ENCODE measurements at places on chromosomes 2 and 18.

DNA sequence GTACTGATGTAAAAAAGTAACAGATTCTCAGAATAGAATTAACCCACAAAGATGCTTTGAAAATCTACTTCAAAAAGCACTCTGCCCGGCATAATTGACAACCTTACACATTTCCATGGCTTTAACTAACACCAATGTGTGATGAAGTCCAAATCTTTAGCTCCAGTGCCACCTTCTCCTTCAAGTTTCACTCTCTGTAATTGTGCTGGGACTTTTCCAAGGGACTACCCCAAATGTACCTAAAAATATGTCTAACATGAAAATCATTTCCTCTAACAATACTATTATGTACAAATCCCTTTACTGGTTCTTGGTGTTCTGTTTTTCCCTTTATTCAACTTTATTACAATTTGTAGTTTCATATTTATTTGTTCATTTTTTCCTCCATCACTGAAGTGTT is 20.6 kb upstream of the UBE2E3 start:
- DNase-seq = no peak

- no peak for DNase-seq
Observed at GRCh38 chr2:195711478-195711877, 54.5 kb downstream of the SLC39A10 start.

DNA sequence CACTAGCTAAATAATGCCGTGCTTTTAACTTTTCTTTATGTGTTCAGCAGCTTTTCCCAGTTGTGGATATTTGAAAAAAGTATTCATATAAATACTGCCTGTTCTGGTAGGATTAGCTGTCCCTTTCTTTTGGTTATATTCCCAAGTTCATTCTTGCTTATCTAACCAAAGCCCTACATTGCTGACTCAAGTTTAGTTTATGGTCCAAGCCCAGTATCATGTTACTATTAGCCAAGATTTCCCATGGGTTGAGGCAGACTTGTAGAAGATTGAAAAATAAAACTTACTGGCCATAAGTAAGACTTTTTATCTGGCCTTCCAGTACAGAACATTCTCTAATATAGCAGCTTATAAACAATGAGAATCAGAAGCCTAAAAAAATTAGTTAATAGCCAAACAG is 49.7 kb upstream of the NFE2L2 start:
- DNase-seq = peak; percentile 98

- peak; percentile 94 for DNase-seq
Observed at GRCh38 chr2:160427629-160428404, 65.8 kb downstream of the RBMS1 start.

DNA sequence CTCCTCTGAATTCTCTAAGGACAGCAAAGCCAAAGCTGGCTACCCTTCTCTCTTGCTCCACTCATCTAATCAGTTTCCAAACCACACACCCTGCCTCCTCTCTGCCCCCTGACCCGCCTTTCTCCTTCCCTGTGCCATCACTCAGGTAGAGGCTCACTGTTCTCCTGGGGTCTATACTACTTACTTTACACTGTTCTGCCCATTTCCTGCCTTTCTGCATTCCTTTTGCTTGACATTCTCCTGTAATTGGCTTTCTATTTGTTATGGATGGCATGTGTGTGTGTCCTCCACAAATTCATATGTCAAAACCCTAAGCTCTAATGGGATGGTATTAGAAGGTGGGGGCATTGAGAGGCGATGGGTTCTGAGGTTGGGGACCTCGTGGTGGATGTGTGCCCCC is 675.2 kb upstream of the ID2 start:
- peak; percentile 12 for DNase-seq

GRCh38 chr18:74507927-74508326 is 11.8 kb downstream of the CNDP2 start:
- no peak for DNase-seq

GRCh38 chr2:98280376-98281102 is 65.7 kb upstream of the CNGA3 start:
- peak; percentile 1 for DNase-seq

DNA sequence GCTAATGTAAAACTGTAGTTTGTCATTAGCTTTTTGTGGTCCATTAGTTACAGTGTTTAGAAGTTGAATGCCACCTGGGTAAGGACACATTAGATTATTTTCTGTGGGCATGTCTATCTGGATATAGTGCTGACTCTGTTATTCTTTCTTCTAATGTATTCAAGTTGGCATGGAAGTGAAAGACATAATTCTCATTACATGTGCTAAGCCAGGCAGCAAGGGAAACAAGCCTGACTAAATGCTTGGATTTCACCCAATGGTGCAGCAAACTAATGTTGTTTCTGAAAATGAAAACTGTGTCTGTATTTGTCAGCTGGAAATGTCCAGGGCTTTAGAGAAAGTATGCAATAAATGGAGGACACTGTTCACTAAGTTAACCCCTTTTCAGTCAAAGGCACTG is 100.7 kb downstream of the NUP35 start:
- DNase-seq = peak; percentile 21

- DNase-seq = no peak
Observed at GRCh38 chr18:48718251-48718959, 179.6 kb downstream of the CTIF start.

DNA sequence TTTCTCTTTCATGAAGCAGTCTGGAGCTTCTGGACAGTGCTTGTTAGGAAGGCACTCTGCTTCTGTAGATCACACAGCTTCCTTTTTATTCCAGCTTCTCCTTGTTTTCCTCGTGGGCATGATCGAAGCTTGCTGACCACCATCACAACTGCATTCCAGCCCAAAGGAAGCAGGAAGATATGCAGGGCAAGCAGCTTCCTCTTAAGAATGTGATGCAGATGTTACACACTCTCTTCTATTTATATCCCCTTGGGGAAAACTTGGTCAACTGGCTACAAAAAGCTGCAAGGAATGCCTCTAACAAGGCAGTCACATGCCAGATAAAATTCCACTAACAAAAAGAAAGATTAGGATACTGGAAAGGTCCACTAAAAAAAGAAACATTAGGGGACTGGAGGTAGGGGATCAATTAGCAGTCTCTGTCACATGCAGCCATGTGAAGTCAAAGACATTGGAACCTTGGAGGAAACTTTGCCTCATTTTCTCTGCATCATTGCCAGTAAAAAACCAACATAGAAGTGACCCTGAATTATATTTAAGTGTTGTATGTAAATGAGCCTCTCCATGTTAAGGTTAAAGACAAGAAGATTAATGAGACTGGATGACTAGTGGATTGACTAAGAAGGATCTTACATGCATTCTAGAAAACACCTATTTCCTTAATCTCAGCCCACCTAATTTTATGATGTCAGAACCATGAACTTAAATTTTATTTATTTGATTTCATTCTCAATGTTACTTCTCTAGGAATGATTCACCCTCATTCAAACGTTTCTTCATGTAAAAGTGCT is 98.3 kb downstream of the NAB1 start:
- peak; percentile 81 for DNase-seq

GRCh38 chr2:206095536-206096332 is 9.8 kb upstream of the INO80D start:
- no peak for DNase-seq

- DNase-seq = no peak
Observed at GRCh38 chr2:55078956-55079355, 28.7 kb upstream of the RTN4 start.

DNA sequence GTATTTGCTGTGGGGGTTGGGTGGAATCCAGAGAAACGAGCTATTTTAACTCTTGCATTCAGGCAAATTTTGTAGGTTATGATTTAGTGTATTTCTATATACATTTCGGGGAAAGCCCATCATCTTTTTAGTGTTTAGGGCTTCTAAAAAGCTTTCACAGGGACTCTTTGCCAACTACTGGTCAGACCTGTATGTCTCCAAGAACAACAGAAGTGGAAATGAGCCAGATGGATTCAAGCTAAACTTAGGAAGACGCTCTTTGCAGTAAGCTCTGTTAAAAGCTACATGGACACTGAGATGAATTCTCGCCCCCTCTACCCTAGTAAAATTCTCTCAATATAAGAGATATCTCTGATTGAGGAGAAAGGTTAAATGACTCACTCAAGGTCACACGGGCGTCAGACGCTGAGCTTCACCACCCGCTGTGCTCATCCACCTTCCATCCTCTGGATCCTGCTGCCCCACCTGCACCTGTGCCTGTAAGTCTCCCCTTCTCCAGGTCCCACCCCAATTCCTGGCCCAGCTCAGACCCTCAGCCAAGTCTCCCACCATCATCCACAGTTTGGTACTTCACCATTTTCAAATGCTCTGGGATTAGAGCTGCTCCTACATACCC is 85.6 kb downstream of the MARCHF4 start:
- peak; percentile 56 for DNase-seq

- DNase-seq = no peak
Observed at GRCh38 chr2:26074676-26075075, 40.8 kb downstream of the RAB10 start.

DNA sequence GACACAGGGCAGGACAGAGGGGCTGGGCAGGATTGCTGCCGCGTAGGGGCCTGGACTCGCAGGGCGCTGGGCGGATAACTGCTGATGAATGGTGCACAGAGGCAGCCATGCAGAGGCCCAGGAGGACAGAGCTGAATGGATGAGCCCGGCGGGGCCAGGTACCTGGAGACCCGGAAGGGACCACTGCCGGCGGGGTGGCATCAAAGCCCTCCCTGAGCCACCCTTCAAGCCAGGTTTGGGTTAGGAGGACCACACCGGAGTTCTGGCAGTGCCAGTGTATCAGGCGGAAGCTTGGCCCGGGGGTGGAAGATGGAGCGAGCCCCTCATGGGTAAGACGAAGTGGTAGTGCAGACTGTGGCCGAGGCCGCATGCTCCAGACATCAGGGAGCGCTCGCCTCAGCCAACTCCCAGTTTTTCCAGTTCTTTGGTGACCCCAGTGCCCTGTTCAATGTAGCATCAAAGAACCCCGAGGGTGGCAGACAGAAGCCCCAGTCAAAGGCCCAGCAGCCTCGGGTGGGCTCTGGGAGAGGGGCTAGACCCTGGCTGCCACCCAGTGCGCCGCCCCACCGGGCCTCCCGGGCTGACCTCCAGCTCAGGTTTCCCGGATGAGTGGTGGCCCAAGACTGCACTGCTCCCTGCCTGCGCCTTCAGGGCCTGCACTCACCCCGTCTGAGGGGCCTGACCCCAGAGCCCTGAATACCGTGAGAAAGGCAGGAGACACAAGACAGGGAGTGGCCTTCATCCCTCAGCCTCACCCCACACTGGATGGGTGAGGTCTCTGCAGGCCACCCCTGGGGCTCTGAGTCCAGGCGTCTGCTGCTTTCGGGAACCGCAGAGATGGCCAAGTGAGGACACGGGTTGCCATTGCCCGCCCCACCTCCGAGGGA is 50.9 kb downstream of the ACAA2 start:
- DNase-seq = no peak

DNA sequence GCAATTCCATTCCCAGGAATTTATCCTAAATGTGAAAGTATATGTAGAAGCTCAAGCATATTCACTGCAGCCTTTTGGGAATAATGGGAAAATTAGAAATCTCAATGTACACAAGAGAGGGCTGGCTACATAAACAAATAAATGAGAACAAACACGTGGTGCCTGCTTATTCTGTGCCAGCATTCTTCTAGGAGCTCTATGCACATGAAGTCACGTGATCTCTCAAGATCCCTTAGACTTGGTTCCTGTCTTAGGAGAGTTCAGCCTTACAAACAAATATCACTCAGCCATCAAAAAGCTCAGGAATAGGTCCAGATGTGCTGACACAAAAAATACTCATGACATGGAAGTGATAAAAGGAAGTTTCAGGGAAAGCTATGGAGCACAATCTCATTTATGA is 92.9 kb upstream of the SP3 start:
- DNase-seq = no peak

DNA sequence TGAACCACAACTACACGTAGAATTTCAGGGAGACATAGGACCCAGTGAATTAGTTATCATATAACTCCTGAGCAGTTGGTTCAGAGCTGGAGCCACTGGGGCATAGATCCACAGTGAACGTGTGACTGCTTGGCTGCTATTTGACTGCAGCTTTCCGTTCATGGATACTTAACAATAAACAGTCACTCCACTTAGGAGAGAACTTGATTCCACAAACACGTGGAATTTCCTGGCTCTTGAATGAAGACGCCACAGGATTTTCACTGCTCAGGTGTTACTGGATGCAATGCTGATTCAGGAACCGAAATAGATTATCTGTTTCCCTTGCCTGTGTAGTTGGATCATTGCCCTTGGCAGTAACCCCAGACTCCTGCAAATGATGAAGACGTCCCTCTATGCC is 679.1 kb upstream of the ZEB2 start:
- no peak for DNase-seq

DNA sequence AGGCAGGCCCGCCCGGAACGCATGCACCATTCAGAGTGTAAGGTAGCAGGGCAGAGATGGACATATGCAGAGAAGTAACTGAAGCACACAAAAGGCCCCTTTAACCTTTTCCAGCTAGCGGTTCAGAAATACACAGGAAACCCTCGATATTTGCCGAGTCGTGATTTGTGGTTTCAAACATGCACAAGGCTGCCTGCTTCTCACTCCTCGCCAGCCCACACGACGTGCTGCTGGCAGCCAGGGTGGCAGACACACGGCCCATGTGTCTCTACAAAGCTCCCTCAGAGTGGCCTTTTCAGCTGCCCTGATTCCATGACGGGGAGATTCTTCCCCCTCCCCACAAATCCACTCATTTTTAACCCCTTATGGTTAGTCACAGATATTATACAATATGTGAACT is 23.6 kb downstream of the ZBTB7C start:
- no peak for DNase-seq

GRCh38 chr2:190655113-190655512 is 6.2 kb downstream of the NAB1 start:
- DNase-seq = no peak

DNA sequence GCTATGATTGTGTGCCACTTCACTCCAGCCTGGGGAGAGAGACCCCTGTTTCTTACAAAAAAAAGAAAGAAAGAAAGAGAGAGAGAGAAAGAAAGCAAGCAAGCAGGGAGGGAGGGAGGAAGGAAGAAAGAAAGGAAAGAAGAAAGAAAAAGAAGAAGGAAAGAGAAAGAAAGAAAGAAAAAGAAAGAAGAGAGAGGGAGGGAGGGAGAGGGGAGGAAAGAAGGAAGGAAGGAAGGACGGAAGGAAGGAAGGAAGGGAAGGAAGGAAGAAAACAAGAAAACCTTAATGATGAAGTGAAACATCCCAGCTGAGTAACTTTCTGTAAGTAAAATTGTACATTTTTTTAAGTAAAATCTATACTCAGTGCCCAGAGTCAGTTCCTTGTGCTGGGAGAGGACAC is 75.5 kb upstream of the GLS start:
- DNase-seq = no peak

DNA sequence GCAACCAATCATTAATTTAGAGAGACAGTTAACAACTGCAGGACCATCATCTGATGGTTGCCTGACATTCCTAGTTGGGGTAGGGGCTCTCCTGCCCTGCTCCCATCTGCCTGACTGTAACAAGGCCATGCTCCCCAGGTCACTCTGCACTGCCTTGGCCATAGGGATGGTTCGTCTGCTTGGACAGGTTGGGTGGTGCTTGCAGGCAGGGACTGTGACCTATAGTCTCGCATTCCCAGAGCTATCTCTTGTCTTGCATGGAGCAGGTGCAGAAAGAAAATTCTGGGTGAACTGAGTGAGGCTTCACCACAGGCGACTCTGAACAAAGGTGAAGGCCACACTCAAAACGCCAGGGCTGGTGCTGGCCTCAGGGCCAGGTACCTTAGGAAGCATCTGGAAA is 64.7 kb downstream of the EMILIN2 start:
- DNase-seq = no peak

- DNase-seq = peak; percentile 49
Observed at GRCh38 chr2:100197631-100198153, 55.3 kb upstream of the AFF3 start.

GRCh38 chr2:7829241-7829640 is 852.6 kb upstream of the ID2 start:
- peak; percentile 30 for DNase-seq

Data from fibroblast of the aortic adventitia (primary cell).